Right lung (tissue), 10 donors: ENCODE measurements at places on chromosomes 7 and 10. TPM values are rescaled to one million over a fixed set of nuclear protein-coding genes. Genes with fewer than 3 reads are reported as not detected.

OPN1SW gene
- 1.3 TPM for polyA plus RNA-seq

EPHA1 gene
- 13.5 TPM for polyA plus RNA-seq

COL17A1 gene
- 0.85 TPM for polyA plus RNA-seq

CAMK2B gene
- 0.77 TPM for polyA plus RNA-seq

C7orf57 gene
- polyA plus RNA-seq = 3.7 TPM

CYP26C1 gene
- 0.04 TPM for polyA plus RNA-seq

FGFBP3 gene
- 2.9 TPM for polyA plus RNA-seq

NAT16 gene
- 0.08 TPM for polyA plus RNA-seq

ZNF365 gene
- polyA plus RNA-seq = 0.25 TPM

SPDYE2B gene
- 1.5 TPM for polyA plus RNA-seq

SLC13A1 gene
- not detected for polyA plus RNA-seq
